Esophagus squamous epithelium (tissue), 5 donors: ENCODE measurements at places on chromosomes 7 and 10.

DNA sequence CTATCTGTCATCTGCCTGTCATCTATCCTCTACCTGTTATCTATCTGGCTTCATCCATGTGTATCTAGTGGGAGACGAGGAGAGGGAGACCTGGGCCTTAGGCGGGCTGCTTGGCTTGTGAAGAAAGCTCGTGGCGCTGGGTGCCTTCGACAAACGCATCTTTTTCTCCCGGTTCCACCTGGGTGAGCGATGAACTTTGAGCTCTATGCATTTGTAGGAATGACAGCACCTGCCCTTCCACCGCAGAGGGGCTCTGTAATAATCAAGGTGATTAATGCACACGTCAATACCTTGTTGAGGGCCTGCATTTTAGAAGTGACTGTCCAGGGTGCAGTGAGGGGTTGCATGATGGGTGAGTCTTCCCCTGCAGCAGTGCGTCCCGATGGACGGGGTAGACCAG is 2.6 kb upstream of the VIPR2 start:
- no peak for DNase-seq

GRCh38 chr10:98331885-98332284 is 63.9 kb upstream of the LOXL4 start:
- no peak for DNase-seq

- DNase-seq = no peak
Observed at GRCh38 chr10:132264966-132265889, 42.5 kb downstream of the STK32C start.

- DNase-seq = no peak
Observed at GRCh38 chr7:28411876-28412662, at the start of gene CREB5. CREB5 (plus strand) TSS chr7:28412518; CDS start chr7:28412915, 397 bp downstream.

DNA sequence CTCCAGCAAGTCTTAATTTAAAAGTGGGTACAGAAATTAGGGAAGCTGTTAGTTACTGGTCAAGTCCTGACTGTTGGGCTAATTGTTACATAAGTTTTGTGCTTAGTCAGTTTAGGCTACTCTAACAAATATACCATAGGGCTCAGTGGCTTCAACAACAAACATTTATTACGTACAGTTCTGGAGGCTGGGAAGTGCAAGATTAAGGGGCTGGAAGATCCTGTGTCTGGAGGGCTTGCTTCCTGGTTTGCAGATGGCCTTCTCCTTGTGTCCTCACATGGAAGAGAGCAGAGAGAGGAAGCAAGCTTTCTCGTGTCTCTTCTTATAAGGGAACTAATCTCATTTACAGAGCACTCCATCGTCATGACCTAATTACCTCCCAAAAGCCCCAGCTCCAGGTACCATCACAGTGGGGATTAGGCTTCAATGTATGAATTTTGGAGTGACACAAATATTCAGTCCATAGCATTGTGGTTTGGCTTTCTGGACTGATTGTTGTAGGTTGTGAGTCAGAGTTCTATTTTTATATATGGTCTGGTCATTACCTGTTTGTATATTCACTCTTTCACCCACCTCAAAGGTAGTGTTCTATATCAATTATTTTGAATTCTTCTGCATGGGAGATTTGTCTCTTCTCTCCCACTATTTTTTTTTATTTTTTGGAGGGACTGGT is 17.1 kb downstream of the ST7 start:
- no peak for DNase-seq

- no peak for DNase-seq
Observed at GRCh38 chr7:122136078-122136477, 8.0 kb downstream of the AASS start.

GRCh38 chr10:77566236-77566635 is 71.4 kb downstream of the KCNMA1 start:
- no peak for DNase-seq

GRCh38 chr7:34034728-34035127 is 129.4 kb downstream of the BMPER start:
- no peak for DNase-seq

DNA sequence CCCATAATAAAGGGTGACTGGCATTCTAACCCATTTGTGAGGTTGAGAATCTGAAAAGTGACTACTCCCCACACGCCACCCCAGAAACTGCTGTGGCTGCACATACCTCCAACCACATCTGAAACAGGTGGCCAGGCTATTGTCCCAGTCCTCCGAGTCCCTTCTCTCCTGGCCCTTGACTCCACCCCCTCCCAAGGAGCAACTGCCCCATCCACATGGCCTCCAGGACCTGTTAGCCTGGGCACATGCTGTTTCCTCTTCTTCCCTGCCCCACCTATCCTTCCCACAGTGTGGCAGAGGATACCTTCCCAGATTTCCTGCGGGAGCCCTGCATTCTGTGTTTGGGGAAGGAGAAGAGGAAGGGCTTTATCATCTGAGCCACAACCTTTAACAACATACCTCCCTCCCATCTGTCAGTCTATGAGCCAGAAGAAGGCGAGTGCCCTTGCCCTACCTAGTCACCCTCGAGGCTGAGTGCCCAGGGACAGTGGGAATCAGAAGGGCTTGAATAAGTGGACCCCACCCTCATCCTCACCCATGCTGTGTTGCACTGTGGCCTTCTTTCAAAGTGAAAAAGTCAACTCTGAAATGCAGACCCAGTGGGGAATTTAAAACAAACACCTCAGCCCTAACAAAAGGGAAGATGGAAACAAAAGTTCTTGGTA is 11.9 kb downstream of the STEAP1B start:
- no peak for DNase-seq

DNA sequence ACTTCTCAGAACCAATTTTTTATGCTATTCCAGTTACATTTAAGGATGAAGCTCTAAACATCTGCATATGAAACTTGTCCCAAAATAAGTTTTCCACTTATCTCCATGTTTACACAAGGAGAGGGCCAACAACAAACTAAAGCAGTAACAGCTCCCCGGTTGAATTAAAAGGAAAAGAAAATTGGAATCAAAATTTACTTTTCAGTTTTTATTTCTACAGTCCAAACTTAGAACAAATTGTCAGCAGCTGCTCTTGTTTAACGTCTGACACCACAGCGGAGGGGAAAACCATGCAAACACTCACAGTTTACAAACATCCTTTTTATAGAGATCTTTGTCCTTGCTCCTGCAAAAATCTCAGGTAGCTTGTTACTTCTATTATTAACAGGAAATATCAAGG is 101.3 kb downstream of the COL28A1 start:
- no peak for DNase-seq

DNA sequence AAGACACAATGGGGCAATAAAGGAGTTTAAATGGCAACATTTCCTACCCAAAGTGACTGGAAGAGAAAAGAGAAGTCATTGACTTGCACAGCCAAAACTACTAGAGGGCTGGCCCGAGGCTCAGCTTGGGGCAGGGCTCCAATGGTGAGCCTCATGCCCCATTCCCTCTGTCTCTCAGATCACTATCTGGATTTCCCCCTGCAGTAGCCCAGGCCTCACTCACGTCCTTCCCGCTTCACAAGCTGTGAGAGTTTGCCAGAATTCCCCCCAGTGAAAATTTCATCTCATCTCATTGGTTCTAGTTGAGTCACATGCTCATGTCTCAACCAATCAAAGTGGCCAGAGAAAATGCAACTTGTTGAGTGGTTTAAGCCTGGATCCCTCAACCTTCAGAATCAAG is 181.3 kb downstream of the WDR11 start:
- no peak for DNase-seq

DNA sequence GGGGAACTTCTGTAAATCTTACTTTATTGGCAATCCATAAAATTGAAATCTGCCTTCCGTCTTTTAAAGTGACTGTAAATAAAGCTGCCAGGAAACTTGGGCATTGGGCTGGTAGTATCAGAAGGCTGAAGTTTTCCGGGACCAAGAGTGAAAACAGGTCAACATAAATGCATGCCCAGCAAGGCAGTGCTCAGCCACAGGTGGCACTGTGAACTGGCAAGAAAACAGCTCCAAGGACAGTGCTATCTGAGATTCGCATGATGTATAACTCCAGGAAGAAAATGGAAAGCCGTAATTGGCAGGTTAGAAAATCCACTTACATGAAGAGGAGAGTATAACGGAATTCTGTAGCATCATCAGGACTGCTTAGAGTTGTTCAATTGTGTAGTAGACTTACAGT is 1.9 kb upstream of the INSYN2A start:
- DNase-seq = no peak

DNA sequence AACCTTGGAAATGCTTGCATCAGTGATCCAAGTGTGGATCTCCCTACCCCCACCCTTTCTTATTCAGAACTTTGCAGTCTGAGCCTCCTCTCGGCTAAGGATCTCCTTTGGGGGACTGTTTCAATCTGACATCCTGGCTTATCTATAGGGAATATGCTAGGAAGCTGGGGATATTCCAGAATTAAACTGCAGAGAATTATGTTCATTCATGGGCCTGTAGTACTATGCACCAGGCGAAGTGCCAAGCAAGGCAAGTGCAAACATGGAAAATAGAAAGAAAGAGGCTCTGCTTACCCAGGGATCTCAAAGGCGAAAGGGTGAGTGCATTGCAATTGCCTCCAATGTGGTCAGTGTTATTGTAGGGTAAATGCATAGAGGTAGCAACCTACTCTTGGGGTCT is 96.5 kb downstream of the CACNB2 start:
- DNase-seq = no peak

DNA sequence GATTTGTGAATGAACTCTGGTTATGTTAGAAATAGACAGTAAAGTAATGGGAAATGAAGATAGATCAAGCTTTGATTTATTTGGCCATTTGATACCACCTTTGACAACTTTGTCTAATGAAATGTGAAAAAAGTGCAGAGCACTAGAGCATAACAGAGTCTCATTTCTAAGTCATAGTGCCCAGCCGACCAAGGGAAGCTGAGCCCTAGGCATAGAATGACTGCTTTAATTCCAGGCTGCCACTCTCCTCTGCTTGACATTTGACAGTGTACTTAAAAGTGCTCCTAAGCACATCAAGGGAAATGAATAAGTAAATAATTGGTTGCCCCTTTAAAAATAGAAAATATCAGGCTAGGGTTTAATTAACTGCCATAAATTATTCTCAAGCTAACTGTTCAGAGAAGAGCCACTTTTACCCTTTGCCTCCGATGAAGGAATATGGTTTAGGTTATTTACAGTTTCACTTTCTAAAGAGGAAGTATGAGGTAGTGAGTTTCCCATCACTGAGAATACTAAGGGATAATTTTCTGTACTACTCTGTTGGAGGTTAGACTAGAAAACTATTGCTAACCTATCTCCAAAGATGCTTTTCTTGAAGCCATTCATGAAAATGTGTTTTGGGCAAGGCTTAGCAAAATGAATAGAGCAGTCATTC is 591.6 kb downstream of the REEP3 start:
- no peak for DNase-seq

DNA sequence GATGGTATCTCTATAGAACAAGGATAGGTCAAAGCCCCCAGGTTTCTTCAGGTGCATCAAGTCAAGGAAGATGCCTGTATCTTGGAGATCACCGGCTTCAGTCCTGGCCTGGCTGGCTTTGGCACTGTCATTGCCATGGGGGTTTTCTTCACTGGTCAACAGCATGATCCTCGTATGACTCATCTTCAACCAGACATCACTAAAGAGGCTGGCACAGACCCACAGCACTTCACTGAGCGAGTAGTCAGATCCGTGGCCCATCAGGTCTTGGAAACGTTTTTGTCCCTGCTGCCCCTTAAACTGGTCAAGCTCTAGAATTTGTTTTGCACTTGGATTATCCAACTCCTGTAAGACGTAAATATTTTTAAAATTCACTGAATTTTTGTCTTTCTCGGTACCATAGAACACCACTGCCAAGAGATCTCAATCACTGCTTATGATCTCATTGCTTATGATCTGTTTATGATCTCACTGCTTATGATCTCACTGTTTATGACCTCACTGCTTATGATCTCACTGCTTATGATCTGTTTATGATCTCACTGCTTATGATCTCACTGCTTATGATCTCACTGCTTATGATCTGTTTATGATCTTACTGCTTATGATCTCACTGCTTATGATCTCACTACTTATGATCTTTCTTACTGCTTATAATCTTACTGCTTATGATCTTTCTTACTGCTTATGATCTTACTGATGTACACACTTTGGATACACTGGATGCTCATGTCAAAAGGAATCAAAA is 135.2 kb downstream of the CYP26A1 start:
- no peak for DNase-seq

DNA sequence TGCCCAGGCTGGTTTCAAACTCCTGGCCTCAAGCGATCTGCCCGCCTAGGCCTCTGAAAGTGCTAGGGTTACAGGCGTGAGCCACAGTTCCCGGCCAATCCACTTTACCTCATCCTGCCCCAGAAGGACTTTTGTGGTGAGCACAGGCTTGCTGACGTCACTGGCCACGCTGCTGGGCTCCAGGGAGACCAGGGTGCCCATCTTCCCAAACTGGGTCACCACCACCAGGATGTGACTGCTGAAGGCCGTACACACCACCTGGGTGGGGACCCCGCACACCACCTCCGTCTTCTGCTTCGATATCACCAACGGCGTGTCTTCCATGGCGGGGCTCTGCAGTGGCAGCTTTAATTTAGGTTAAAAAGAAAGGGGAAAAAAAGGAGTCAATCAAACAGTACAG is 816 bp downstream of the PSMG3 start:
- no peak for DNase-seq

GRCh38 chr7:137962875-137963507 is 38.9 kb downstream of the CREB3L2 start:
- DNase-seq = no peak

DNA sequence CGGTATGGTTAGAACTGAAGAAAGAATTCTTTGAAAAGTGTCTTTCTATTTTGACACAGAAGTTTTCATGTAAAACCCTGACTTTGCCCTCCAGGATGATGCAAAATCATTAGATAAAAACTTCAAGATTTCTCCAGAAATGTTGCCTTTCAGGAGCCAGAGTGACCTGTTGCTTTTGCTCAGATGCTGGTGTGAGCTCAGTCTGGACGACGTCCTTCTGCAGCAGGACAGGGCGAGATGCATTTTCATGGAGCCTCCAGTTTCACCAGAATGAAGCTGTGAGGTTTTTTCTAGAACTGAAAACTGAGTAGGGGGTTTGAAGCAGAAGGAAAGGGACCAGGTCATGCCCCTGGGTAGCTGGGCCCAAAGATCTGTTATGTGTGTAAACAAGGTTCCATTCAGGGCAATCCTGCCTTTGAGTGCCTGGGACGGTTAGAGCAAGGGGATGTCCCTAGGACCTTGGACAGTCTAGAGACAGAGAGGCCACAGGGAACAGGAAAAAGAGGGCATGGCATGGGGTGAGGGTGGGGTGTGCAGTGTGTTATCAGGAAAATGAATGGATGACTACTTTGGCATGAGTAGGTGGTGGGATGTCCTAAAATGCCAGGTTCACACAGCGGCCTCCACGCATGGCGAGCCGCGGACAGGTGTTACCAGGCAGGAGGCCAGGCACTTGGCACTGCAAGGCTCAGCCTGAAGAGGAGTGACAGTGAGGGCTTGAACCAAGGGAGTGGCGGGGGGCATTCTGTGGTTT is 356.3 kb downstream of the CXCL12 start:
- DNase-seq = no peak

- no peak for DNase-seq
Observed at GRCh38 chr10:33901166-33901565, 566.7 kb upstream of the NRP1 start.

DNA sequence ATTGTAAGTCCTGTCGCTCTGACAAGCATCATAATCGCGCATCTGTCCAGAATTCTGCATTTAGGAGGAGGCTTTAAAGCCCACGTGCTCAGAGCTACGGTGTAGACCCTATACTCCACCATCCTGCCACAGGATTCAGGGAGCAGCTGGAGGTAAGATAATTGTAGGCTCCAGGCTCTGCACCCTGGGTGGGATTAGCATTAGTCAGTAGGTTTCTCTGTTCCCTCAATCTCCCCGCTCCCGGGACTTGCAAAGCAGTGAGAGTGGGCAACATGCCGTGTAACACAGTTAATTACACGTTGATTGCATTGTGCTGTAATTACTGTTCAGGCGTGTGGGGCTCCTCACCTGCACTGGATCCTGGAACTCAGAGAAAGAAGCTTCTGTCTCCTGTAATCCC is 89.3 kb upstream of the CUX1 start:
- no peak for DNase-seq

GRCh38 chr10:48452879-48453412 is 146.5 kb downstream of the MAPK8 start:
- no peak for DNase-seq
